ENCODE measurements at places on chromosomes 1 and 21. TPM values are rescaled to one million over a fixed set of nuclear protein-coding genes. Genes with fewer than 3 reads are reported as not detected.
A peak's percentile ranks its signal among the peaks of the same experiment; 100 is the strongest.

GRCh38 chr21:26769613-26770188, 75.5 kb downstream of the ADAMTS1 start:
- peak; percentile 77 for DNase-seq

DNA sequence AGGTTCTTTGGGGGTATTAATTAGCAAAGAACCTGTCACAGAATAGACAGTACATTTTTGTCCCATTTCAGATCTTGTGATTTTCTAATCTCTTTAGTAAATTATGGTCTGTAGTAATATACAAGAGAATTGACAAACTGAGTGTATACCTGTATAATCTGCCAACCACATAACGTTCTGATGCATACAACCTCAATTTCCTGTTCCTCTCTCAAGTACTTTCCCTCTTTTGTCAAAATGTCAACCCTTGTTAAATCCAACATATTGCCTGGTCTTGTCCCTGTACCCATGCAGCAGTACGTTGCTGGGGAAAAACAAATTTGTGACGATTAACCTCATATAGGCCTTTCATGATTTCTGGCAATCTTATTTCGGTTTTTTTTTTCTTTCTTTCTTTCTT, 1.1 kb downstream of the ARV1 start:
- DNase-seq, result no peak

DNA sequence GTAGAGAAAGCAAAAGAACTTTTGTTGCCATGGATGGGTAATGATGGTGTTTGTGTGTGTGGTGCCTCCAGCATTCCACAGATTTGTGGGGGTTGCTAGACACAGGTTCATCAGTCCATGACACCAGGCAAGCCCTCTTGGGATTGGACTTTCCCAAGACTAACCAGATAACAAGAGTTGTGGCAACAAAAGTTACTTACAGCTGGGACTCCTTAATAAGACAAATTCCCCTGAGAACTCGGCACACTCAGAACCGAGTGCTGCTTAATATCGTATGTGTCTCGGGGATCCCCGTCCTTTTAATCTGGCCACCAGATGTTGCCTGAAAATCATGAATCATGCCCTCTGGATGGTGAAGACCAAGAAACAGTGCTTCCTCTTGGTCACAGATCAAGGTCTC, 193.3 kb downstream of the AJAP1 start:
- DNase-seq, result no peak

DNA sequence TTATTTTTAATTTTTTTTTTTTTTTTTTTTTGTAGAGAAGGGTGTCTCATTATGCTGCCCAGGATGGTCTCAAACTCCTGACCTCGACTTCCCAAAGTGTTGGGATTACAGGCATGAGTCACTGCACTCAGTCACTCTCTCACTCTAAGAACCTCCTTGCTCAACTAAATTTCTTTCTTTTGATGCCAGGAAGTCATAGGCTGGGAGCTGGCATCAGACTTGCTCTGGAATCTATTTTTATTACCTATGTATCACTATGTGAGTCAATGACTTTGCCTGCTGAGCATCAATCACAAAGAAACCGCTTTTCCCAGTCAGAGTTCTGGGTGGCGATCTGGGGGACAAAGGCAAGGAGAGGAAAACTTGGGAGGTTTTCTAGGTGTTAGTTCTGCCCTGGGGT, 35.5 kb upstream of the PARP1 start:
- DNase-seq, result peak; percentile 84

GRCh38 chr1:155050560-155051341, at the start of gene ADAM15:
Gene ADAM15, plus strand, starts transcription at chr1:155051316. Its CDS starts 71 bp downstream, at chr1:155051387.
- DNase-seq, result peak; percentile 99

GRCh38 chr1:152411134-152411533, 2.9 kb downstream of the CRNN start:
- no peak for DNase-seq

- DNase-seq, result peak; percentile 80
Measured at GRCh38 chr1:212514056-212514614, 81.4 kb downstream of the NENF start.

GRCh38 chr21:38797470-38797869, 8.3 kb upstream of the ETS2 start:
- no peak for DNase-seq

GRCh38 chr1:6507461-6507911, 16.0 kb upstream of the PLEKHG5 start:
- DNase-seq, result peak; percentile 80

DNA sequence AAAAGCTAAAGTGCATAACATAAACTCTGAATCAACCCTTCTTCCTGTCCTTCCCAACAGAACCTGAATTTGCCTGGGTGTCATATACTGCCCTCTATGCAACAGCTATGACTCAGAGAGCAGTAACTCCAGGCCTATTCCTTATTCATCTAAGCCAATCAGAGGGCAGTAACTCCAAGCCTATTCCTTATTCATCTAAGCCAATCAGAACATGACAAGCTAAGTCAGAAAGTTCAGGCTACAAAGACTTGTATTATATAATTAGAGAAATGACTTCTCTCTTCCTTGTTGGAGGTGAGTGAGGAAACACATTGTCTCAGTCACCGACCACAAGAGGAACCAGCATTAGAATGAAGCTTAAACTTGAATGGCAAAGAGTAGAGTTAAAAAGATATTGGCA, 26.2 kb upstream of the TADA1 start:
- peak; percentile 45 for DNase-seq

GRCh38 chr1:2853711-2854110, 52.2 kb upstream of the TTC34 start:
- DNase-seq, result no peak

GRCh38 chr1:3530926-3531818, 76.7 kb downstream of the ARHGEF16 start:
- DNase-seq, result peak; percentile 99

DNA sequence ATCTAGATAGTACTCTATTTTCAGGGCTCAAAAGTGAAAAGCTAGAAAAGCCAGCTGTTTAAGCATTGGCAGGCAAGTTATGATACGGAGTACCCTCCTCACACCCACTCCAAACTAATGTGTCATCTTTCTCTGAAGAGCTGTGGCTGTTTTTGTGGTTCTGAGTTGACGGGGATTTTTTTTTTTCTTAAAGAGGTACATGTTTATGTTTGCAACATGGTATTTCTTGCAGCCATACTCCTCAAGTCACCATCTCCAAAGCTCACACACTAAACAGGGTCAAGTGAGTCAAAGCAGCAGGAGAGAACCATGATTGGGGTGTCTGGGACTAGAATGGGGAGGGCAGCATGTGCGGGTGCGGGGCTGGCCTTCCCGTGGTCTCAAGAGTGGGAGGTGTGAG, 347.2 kb downstream of the DISC1 start:
- no peak for DNase-seq

GRCh38 chr1:6142734-6143133, 37.4 kb downstream of the CHD5 start:
- DNase-seq, result no peak

DNA sequence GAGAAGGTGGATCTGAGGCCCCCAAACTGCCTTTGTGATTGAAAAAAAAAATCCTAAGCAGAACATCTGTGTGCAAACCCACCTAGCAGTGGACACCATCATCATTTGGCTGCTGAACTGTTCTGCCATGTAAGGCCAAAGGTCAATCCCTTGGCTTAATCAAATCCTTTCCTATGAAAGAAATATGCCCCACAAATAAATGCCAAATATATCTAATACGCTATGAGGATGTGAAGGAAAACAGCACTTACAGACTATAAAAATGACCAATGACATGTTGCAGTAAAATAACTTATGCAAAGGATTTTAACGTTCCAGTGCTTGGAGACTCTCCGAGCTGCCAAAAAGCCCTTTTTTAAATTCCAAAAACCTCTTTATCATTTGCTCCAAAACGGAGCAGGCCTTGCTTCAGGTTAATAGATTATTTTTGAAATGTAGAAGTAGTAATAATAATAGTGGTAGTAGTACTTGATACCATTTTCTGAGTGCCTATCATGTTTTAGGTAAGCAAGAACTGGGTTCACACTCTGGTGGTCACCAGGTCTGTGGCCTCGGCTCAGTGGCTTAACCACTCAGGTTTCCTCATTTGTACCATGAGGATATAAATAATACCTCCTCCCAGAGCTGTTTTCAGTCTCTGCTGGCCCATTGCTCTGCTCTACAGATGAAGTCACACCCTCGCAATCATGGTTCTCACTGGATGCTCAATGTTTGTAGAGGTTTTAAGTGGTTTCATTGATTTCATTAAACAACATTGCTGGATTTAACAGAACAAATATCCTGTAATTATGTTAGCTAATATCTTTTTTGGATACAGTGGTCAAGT, 47.9 kb upstream of the EDEM3 start:
- DNase-seq, result no peak

DNA sequence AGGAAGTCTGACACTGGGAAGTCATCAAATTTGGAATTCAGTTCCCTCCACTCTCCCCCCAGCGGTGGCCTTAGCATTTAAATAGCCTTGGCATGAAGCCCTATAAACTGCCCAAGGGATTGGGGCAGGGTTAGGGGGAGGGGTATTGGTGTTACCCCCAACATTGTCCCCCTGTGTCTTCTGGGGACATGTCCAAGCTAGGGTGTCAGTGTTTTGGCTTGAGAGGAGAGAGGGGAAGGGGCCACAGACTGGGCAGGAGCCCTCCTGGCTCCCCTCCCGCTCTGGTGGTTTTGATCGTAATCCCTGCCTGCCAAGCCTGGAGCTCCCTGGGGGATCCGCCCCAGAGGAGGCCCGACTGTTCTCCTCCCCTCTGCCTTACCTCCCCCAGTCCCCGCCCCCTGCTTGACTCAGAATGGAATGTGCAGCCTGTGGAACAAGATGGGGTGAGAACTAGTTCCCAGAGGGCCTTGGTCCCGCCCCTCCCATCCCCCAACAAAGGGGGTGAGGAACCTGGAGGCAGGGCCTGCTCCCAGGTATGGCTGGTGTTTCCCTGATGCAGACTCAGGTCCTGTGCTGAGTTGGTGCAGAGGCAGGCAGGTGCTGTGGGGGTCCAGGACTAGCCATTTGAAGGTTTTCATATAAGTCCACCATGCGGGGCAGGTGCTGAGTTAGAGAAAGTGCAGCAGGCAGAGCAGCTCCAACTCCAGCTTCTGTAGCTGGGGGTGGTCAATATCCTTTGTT, 7.4 kb downstream of the SOX13 start:
- peak; percentile 99 for DNase-seq

DNA sequence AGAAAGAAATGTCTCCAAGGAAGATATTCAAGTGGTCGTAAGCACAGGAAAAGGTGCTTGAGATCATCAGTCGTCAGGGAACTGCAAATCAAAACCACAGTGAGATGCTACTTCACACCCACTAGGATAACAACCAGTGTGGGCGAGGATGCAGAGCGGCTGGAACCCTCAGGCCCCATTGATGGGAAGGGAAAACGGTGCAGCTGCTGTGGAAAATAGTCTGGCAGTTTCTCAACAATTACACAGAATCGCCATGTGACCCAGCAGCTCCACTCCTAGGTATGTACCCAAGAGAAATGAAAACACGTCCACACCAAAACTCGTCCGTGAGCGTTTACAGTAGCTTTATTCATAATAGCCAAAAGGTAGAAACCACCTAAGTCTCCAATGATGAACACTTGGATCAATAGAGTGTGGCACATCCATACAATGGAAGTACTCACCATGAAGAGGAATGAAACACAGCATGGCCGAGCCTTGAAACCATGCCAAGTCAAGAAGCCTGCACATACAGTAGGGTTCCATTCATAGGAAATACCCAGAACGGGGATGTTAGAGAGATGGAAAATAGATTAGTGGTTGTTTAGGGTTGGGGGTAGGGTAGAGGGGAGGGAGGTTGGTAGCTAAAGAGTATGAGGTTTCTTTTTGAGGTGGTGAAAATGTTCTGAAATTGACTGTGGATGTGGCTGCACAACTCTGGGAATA, 6.1 kb downstream of the DFFB start:
- DNase-seq, result no peak

- DNase-seq, result peak; percentile 91
Measured at GRCh38 chr21:39385299-39386145, 36.6 kb upstream of the HMGN1 start.

DNA sequence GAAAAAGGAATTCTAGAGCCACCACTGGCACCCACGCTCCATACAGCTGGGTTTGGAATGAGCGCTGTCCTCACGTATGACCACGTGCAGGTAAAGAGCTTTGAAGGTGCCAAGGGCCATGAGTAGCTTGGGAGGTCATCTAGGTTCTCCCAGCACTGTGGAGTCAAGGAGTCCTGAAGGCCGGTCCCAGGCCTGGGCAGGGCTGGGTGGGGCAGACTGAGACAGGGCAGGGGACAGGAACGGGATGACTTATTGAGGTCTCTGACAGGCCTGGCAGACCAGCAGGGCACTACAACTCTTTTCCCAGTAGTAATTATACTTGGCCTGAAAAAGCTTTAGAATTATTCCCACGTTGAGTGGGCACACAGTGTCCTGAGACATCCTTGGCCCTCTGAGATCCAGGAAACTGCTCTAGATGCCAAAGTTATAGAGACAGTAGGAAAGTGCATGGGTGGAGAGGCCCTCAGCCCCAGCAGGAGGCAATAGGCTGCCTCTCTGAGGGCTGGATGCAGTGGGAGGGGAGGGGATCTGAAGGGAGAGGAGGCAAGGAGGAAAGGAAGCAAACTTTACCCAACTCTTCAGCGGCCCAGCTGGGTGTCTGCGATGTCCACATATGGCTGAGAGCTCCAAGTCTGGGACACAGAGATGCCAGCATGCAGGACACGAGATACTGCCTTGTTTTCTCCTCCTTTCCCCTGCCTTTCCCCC, 1.8 kb upstream of the CDA start:
- DNase-seq, result peak; percentile 68

- no peak for DNase-seq
Measured at GRCh38 chr1:226029093-226029496, 30.0 kb upstream of the SDE2 start.

GRCh38 chr21:32597205-32597604, 11.9 kb upstream of the TCP10L start:
- peak; percentile 86 for DNase-seq

DNA sequence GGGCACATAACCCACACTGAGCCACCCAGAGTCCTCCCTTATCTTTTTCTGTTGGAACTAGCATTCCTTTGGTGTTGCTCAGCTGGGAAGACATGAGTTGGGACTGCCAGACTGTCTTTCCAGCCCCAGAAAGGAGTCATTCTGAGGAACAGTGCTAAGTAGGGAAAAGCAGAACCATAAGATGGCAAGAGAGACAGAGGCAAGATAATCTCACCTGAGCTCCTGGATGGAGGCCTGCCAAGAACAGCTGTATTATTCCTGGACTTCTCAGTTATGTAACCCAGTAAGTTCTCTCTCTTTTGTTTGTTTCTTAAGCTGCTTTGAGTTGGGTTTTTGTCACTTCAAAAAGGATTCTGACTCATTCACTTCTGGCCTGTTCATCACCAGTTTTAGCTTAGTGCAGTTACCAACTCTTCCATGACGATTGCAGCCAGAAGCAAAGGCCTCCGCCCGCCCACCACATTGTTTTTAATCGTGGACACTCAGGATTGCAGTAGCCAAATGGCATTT, 134.4 kb downstream of the OMA1 start:
- peak; percentile 57 for DNase-seq

CRYAA gene
- not detected for total RNA-seq

GART gene
- 85.8 TPM for total RNA-seq

GABRD gene
- total RNA-seq, result not detected

ZBTB8OS gene
- 37.3 TPM for total RNA-seq

RHBDL2 gene
- 0.59 TPM for total RNA-seq

HHIPL2 gene
- 0.88 TPM for total RNA-seq

CYYR1 gene
- total RNA-seq, result under 0.01 TPM

CELA2B gene
- total RNA-seq, result not detected

OR14K1 gene
- total RNA-seq, result 0.36 TPM

ZNF697 gene
- total RNA-seq, result 8.8 TPM

TACSTD2 gene
- total RNA-seq, result 0.29 TPM

DSCAM gene
- total RNA-seq, result not detected

F13B gene
- under 0.01 TPM for total RNA-seq

ZNF593OS gene
- not detected for total RNA-seq

CFH gene
- 145 TPM for total RNA-seq

OR14A16 gene
- not detected for total RNA-seq

CFAP126 gene
- total RNA-seq, result not detected
